ENCODE measurements at places on chromosomes 2 and 18.

DNA sequence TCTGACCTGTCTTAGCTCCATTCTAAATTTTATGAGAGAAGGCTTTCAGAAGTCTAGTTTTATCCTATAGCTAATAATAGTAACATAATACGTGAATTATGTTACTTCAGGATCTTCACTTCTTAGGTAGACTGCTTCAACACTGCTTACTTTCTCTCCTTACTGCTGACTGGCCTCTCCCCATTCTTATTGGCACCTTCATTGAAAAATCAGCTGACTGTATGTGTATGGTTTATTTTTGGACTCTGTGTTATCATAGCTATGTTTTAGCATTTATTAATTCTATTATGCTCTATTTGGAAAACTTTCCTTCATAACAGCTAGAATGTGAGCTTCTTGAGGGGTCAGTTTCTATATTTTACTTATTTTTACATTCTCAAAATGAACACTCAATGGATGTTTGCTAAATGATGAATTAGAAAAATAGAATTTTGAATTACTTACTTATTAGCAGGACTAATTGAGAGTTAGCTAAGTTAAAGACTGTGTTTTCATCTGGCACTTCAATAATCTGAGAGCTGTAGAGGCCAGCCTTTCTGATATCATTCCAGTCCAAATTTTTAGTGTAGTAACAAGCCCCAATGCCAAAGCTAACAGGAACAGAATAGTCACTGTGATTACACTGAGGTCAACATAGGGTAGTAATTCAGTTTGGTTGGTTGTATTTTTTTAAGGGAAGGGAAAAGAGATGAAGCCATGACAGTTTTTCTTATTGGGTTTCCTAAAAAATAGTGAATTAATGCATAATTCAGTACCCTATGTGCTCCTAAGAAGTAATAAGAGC, 92.3 kb downstream of the TTC27 start:
- DNase-seq: no peak

DNA sequence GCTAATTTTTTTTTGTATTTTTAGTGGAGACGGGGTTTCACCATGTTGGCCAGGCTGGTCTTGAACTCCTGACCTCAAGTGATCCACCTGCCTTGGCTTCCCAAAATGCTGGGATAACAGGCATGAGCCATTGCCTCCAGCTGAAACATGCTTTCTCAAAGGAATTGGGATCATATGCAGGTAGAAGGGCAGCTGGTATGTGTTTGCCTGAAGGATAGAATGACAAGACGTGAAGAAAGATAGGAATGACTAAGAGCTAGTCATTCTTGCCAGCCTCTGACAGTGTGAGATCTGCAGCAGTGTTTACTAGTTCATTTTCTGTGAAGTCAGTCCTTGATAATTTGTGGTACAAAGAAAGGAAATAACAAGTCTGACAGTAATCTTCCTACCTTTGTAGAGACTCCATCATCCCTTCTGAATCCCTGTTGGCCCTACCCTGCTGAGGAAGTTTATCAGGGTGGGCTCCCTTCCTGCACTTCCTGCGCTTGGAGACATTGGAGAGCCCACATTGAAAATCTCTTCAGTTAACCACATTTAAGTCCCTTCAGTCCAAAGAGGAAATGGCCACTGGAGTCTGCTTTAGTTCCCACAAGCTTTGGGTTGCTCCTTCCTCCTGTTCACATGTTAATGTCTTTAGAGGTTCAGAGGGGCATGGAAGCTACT, 14.7 kb downstream of the CFLAR start:
- no peak for DNase-seq

- no peak for DNase-seq
These were observed 115.9 kb downstream of the RPIA start for GRCh38 chr2:88807237-88807962.

- DNase-seq: peak; percentile 41
These were observed 148.0 kb downstream of the SMAD7 start for GRCh38 chr18:48802543-48803290.

GRCh38 chr2:43040084-43040854, 186.1 kb downstream of the ZFP36L2 start:
- peak; percentile 34 for DNase-seq

DNA sequence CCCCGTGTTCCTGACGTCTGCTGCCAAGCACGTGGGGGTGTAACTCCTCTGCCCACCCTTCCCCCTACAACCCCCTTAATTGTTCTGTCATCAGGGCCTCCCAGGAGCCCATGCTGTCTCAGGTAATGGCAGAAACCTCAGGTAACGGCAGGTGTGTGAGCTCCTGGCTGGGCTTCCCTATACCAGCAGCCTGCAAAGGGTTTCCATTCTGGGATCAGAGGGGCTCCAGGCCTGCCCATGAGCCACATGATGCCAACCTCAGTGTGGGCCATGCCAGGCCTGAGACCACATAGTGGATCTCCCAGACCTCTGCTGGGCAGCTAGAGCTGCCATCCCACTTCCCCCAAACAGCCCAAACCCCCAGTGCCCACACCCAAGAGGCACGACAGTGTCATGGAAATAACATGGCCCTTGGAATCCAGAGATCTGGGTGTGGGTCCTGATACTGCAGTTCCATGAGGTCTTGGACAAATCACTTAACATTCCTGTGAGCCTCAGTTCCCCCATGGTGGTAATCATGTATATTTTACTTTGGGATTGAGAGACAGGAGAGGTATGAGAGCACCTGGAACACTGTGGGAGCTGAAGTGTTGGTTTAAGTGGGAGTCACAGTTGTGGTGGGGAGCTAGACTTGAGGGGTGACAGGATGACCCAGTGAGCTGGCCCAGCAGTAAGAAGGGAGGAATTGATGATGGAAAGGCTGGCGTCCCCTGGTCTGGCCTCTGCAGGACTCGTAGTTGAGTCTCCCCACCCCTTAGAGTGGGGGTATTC, 59.6 kb downstream of the ATOH8 start:
- DNase-seq: no peak

DNA sequence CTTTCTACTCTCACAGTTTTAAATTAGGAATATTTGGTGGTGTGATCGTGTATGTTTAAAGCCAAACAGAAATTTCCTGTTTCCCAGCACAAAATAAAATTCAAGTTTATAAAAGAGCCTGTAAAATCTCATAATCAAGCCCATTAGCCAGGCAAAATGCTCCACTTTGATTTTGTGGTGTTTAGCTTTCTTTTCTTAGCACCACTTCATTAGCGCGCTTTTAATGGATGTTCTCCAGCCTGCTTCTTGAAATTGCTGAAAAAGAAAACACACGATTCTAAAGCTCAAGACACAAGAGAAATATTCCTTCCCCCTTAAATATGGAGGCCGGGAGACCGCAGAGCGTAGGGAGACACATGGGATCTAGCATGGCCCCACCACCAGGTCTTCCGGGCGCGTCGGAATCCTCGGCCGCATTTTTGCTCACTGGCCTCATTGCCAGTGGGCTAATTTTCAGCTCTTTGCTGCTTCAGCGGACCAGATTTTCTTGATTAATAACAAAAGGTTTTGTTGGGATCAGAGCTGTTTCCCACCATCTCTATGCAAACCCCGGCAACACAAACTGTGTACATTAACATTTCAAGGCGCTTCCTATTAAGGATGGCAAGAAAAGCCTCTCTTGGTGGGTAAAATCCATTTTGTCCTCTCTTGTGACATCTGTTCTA, 40.4 kb upstream of the ID2 start:
- no peak for DNase-seq

- no peak for DNase-seq
These were observed 1132.8 kb downstream of the LRP1B start for GRCh38 chr2:140998017-140998416.

GRCh38 chr2:157898591-157898996, 22.5 kb upstream of the ACVR1 start:
- DNase-seq: no peak

DNA sequence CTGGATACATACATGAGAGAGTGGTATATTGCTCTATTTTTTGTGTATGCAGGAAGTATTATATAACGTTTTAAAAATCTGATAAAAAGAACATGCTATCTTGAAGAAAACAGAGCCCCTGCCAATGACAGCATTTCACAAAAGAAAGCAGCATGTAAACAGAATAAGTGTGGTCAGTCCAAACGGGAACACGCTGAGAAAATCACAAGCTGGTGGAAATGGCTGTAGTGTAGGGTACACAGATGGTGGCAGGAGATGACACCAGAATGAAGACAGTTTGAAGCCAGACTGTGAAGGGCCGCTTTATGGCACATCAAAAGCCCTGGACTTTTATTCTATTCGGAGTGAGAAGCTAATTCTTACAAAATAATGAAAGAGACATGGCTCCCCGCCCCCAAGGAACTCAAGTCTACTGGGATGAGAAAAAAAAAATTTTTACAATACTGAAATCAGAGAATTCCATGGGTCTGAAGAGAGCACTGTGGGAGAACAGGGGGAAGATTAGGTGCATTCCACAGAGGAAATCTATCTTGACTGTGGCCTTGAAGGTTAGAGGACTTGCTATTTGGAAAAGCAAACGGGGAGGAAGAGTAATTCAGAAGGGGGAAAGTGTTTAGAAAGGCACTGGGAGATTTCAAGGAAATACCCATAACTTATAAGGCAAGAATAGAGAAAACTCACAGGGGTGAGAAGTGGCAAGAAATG, 217.7 kb upstream of the SMAD7 start:
- DNase-seq: no peak

- no peak for DNase-seq
These were observed 96.4 kb upstream of the DDX18 start for GRCh38 chr2:117718048-117718447.

GRCh38 chr2:40220177-40220925, 231.5 kb downstream of the SLC8A1 start:
- DNase-seq: no peak

- DNase-seq: no peak
These were observed 135.9 kb upstream of the ASB18 start for GRCh38 chr2:236400046-236400574.

DNA sequence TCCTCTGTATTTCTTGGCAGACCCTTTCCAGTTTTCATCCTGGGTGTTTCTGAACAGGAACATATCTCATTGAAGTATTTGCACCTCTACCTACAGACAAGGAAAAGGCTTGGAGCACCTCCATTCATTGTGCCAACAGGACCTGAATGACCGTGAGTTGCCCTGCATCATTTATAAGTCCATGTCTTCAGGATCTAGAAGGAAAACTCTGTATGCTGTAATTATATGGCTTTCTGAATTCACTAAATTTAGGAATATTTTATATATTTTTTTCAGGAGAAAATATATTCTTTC, 402.3 kb upstream of the SLC14A2 start:
- DNase-seq: no peak

DNA sequence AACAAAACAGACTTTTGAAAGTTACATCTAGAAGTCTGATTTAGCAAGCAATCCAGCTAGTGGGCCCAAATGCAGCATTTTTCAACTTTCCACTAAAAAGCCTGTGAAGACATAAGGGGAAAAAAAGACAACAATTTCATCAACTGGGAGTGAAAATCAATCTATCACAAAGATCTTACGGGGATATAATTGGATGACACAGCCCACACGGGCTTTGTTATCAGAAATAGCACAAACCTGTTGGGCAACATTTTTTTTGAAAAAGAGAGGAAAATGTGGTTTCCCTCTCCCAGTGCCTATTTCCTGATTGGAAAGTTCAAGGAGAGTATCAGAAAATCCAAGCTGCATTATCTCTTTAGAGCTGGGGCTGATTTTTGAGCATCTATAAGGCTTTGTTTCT, 132.7 kb downstream of the EVA1A start:
- DNase-seq: no peak

GRCh38 chr2:109102588-109103233, 26.3 kb upstream of the SH3RF3 start:
- no peak for DNase-seq

DNA sequence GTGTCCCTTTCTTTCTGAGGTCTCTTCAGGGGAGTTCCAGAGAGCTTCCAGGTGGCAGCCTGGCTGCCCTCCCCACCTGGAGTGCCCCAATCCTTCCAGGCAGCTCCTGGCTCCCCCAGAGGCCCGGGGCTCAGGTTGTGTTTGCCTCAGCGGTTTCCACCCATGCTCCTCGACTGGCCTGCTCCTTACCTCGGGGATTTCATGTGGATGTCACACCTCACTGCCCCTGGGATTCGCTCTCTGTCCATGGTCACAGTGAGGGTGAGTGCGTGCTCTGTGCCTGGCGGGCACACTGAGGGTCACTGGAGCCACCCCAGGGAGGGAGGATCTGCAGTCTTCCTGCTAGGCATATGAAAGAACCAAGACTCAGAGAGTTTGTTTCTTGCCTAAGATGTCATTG, 2.1 kb upstream of the TOGARAM2 start:
- no peak for DNase-seq

GRCh38 chr2:234970477-234970882, 18.7 kb downstream of the SH3BP4 start:
- no peak for DNase-seq

DNA sequence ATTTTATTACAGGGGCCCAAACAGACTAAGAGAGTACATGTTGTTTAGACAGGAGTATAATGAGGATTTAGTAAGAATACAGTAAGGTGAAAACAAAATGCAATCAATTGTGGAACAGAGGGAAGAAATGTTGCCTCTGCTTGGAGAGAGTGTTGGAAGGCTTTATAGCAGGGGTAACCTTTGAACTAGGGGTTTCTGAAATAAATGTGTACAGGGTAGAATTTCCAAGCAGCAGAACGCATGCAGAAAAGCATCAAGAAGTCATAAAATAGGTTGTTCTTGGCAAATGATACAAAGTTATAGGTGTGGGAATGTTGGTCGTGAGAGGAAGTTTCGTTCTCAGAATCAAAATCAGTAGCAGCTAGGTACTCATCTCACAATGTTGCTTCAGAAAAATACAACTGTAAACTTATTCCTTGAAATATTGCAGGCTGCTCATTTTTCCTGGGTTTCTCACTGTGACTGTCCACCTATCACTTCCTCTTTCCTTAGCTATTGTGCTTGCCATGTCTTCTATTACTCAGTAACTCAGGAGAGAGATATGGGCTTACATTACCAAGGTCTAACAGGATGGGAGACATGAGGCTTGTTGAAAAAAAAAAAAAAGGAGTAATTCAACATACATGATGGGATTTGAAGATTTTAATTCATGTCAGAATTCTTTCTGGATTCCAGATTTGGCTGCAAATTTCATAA, 17.1 kb upstream of the HNMT start:
- DNase-seq: no peak

DNA sequence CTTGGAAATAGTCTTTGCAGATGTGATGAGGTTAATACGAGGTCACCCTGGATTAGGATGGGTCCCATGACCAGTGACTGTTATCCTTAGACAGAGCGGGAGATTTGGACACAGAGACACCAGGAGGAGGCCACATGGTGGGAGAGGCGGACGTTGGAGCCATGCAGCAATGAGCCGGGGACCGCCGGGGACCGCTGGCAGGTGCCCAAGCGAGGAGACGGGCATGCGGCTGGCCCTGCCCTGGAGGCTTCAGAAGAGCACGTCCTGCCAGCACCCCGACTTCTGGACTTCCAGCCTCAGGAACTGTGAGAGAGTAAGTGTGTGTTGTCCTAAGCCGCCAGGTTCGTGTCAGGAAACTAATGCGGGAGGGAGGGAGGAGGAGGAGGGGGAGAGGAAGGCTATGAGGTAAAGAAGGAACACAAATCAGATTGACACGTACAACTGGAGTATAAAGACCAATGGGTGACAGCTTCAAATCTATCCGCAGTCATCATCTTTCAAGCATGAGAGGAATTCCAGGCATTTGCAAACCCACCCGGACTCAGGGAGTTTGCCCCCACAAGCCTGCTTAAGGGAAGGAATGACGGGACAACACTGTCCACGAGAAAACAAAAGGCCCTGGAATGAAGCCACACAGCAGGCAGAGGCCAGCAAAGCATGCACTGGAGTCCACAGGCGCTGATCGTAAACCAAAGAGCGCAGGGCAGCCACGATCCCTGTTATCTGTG, 11.6 kb upstream of the BOK start:
- DNase-seq: peak; percentile 67

GRCh38 chr2:85867121-85867520, 21.7 kb downstream of the ST3GAL5 start:
- DNase-seq: no peak

Measured in right forelimb (tissue), 1 donor.